NCI-H510A treated with DMSO at 0.1 percent for 48 hours (cell line): ENCODE measurements at places on chromosomes 16 and 17.
A peak's percentile ranks its signal among the peaks of the same experiment; 100 is the strongest.

- no peak for DNase-seq
These were observed 841 bp upstream of the RAB5C start for GRCh38 chr17:42155614-42156045.

DNA sequence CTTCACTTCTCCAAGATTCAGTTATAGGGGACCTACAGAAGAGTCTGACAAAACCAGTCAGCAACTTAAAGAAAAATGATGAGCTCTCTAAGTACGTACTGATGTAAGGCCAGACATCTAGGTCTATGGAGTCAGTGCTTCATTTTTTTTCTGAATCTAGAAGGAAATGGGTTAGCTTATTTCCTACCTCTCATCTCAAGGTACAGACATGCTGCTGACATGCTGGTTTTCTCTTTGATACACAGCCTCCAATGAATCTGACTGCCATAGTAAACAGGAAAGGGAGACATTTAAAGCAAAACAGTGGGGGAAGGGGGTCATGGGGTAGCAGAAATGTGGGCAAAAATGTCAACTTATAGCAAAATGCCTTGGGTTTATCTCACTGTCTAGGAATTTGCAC, 16.4 kb downstream of the CDR2 start:
- DNase-seq, result no peak

DNA sequence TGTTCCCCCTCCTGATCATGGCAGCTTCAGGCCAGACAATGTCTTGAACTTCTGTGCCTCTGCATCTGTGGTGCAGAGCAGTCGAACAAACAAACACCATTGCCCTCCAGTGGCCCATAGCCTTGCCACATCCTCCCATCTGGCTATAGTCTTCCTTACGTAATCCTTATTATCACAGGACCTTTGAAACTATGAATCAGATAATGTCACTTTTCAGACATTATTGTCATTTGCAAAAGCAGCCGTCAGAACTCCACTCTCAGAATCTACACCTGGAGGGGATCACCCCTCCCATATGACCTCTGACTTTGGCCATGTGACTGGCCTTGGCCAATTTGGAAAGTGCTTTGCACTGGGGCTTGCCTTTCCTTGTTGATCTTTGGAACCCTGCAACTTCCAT, 387.3 kb downstream of the MAF start:
- no peak for DNase-seq

GRCh38 chr16:86294535-86295196, 215.7 kb upstream of the FOXF1 start:
- DNase-seq, result no peak

DNA sequence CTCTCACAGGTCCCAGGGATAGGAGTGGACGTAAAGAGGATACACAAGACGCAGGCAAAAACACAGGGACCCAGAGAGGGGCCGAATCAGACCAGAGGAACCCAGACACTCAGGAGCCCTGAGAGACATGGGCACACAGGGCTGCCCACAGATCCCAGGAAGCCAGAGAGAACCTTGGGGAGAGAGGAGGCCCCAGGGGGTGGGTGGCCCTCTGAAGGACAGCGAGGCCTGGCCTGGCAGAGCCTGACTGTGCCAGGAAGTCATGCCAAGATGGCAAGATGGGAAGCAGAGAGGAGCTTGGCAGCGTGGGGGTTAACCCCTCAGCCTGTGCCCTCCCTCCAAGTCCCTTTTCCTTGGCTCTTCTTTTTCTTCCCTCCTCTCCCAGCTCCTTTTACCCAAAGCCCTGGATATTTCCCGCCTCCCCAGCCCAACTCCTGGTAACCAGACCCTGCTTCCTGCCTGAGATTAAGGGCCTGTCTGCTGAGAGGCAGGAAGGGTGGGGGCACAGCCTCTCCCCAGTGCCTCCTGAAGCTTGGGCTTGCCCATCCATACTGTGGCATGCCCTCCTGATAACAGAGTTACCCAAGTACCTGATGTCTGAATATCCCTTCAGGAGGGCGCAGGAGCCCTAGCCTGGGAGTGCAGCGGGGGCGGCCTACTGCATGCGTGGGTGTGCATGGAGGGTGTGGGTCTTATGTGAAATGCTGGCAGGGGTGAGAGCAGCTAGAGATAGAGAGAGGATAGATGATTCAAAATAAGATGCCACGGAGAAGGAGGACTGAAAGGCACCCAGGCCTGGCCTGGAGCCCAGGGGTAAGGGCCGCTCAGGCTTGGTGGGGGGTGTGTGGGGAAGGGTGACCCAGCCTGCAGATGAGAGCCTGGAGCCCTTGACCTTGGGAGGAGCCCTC, 6.0 kb upstream of the TBX21 start:
- peak; percentile 9 for DNase-seq

DNA sequence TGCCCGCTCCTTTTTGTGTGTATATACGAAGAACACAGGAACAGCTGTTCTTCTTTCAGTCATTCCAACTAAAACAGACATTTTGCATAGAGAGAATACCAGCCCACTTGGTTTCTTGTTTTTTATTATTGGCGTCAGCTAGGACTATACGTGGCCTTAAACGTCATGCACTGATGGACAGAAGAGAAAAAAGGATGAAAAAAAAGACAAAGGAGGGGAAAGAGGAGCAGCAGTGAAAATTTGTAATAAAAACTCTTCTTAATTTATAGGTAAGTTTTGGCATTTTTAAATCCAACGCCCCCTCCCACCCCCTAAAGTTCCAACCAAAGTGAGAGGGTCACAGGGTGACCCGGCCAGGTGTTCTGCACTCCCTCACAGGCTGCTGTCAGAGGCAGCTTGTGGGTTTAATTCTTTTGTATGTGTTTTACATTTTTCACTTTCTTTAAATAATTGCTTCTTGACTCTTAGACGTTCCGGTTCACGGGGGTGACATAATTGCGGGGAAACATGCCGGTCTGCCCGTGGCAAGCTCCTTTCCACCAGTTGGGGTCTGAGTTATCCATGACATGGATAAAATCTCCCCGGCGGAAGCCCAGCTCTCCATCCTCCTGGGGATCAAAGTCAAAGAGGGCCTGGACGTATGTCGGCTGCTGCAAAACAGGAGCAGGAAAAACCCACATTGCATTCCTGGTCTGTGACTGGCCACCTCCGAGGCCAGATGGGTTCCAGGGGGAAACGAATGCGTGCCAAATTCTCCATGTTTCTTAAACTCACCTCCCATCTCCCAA, 30.9 kb upstream of the SLC25A19 start:
- DNase-seq, result no peak

DNA sequence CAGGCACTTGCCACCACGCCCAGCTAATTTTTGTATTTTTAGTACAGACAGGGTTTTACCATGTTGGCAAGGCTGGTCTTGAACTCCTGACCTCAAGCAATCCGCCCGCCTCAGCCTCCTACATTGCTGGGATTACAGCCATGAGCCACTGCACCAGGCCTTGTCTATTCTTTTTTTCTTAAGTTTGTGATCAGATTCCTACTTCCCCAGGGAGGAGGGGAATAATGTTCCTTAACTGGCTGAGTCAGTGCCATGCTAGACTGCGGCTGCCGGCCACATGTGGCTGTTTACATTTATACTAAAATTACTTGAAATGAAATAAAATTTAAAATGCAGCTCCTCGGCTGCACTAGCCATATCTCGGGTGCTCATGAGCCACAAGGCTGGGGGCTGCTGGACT, 27.8 kb upstream of the USP36 start:
- DNase-seq, result no peak

- peak; percentile 10 for DNase-seq
These were observed 78.8 kb downstream of the GNAO1 start for GRCh38 chr16:56269811-56270684.

GRCh38 chr17:6100146-6100545, 30.0 kb downstream of the WSCD1 start:
- DNase-seq, result no peak

GRCh38 chr17:46027048-46027975, 28.3 kb downstream of the STH start:
- DNase-seq, result no peak

GRCh38 chr17:49670002-49670401, 7.9 kb downstream of the SPOP start:
- DNase-seq, result no peak
